ENCODE measurements at places on chromosomes 2 and 18.

- DNase-seq = no peak
These were observed 34.2 kb upstream of the CAB39 start for GRCh38 chr2:230678451-230678850.

DNA sequence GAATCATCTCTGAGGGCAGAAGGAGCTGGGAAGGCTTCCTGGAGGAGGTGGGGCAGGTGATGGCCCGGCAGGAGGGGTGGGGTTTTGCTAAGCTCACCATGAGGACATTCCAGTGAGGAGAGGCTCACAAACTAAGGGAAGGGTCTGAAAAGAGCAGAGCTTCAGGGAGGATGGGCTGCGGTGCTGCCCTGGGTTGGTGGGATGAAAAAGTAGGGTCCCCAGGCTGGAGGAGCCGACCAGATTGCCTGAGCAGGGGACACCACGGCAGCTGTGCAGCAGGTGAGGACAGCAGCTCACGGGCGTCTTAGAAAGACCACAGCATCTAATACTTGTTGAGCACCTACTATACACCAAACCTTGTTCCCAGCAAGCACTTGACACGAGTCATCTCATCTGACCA, 82.2 kb downstream of the DYSF start:
- DNase-seq = no peak

GRCh38 chr18:49988733-49989132, 175.4 kb upstream of the ACAA2 start:
- DNase-seq = no peak

- no peak for DNase-seq
These were observed 143.9 kb downstream of the ESCO1 start for GRCh38 chr18:21456428-21457178.

DNA sequence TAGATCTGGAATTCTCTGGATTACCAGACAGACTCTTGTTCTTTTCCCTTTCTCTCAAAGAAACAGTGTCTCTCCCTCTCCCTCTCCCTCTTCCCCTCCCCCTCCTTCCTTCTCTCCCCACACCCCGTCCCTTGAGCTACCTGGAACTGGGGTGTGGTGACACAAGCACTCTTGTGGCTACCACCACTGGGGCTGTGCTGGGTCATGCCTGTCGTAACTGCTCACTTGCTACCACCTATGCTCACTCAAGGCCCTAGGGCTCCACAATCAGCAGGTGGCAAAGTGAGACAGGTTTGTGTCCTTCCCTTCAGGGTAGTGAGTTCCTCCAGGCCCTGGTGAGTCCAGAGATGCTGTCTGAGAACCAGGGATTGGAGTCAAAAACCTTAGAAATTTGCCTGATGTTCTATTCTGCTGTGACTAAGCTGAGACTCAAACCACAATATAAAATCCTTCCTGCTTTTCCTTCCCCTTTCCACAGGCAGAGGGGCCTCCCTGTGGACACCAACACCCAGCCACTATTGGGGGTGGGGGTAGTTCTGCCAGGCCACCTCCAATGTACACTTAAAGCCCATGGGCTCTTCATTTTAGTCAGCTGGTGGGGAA, 70.8 kb downstream of the OXER1 start:
- no peak for DNase-seq

DNA sequence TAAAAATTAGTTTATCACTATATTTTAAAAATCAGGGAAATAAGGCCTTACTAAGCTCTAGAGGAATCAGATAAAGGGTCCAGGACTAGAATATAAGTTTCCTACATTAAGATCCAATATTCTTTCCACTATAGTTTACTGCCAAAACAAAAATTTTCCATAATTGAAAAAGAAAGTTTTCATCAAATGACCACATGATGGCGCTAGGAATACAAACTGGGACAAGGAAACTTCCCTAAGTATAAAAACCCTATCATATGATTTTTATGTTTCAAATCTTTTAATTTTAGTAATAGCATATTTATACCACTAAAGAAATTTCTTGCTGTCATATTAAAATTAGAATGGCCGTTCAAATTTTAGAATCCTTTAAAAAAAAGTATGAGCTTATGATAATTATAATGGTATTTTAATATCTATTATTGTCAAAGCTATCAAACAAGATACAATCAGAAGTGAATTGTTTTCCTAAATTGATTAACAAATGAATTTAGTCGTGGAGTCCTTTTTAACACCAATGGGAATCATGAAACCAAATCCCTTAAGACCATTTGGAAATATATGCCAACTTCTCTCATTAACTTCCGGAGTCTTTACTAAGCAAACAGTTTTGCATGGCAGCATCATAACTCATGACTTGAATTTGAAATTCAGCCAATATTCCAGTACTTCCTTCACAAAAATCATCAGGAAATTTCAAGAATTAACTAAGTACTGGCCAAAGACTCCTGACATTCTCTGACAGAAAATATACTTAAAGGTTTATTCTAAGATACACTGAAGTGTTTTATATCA, 70.3 kb downstream of the SCN1A start:
- no peak for DNase-seq

DNA sequence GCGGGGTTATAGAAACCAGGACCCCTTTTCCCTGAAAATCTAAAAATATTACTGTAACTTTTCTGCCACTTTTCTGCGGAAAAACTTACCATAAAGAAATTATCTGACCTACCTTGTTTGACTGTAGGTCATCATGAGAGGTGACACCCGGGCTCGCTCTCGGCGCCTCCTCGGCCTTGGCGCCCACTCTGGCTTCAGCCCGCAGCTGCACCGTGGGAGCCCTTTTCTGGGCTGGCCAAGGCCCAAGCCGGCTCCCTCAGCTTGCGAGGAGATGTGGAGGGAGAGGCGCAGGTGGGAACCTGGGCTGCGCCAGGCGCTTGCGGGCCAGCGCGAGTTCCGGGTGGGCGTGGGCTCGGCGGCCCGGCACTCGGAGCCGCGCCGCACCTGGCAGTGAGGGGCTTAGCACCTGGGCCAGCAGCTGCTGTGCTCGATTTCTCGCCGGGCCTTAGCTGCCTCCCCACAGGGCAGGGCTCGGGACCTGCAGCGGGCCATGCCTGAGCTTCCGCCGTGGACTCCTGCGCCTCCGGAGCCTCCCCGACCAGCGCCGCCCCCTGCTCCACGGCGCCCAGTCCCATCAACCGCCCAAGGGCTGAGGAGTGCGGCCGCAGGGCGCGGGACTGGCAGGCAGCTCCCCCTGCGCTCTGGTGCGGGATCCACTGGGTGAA, 107.7 kb upstream of the DNAJC10 start:
- DNase-seq = no peak

DNA sequence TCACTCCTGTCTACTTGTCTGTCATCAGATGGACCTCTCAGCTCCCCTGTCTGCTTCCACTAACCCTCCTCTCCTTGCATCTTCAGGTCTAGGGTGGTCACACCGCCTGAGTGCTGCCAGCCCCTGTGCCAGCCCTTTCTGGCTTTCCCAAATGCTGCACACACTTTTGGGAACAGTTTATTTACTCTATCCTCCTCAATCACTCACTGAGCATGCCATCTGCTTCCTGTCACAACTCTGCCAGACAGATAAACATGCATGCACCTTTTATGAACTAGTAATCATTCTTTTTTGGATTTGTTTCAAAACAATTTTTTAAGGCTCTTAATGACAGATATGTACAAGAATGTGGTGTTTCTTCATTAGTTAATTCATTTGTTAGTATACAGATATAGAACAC, 56.3 kb upstream of the CCDC195 start:
- DNase-seq = no peak

GRCh38 chr2:119068154-119068725, 90.3 kb downstream of the C1QL2 start:
- no peak for DNase-seq

- DNase-seq = no peak
These were observed 146.5 kb upstream of the MMADHC start for GRCh38 chr2:149733936-149734685.

All from GM12878 (cell line).